Body of pancreas (tissue), 4 donors: ENCODE measurements at places on chromosomes 3 and 15.

- DNase-seq = no peak
Measured at GRCh38 chr15:36959746-36960145, 140.6 kb downstream of the MEIS2 start.

DNA sequence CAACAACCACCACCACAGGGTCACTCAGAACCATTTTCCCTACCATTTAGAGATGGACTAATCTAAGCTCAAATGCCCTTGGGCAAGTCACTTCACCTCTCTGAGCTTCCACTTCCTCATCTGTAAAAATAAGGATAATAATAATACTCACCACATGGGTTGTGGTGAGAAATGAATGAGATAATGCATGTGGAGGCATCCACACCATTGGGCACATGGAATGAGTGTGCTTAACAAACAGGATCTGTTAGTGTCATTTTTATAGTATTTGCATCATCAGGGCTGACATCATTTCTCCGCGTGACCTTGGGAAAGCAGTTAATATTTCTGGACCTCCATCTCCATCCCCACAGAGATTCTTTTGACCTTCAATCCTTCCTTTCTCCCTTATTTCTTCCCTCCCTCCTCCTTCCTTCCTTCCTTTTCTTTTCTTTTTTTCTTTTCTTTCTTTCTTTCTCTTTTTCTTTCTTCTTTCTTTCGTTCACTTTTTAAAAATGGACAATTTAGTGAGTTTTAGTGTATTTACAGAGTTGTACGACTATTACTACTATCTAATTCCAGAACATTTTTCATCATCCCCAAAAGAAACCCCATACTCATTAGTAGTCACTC, 7.7 kb upstream of the RFT1 start:
- DNase-seq = no peak

GRCh38 chr3:126197854-126198584, 17.6 kb upstream of the ALDH1L1 start:
- DNase-seq = peak; percentile 84

- DNase-seq = no peak
Measured at GRCh38 chr3:179677884-179678283, 25.0 kb downstream of the USP13 start.
